ENCODE measurements at places on chromosomes 7 and 10.

GRCh38 chr7:85011127-85011526 is 175.7 kb downstream of the SEMA3D start:
- DNase-seq: no peak

GRCh38 chr10:3068201-3068967 is 1.0 kb downstream of the PFKP start:
- DNase-seq: no peak

DNA sequence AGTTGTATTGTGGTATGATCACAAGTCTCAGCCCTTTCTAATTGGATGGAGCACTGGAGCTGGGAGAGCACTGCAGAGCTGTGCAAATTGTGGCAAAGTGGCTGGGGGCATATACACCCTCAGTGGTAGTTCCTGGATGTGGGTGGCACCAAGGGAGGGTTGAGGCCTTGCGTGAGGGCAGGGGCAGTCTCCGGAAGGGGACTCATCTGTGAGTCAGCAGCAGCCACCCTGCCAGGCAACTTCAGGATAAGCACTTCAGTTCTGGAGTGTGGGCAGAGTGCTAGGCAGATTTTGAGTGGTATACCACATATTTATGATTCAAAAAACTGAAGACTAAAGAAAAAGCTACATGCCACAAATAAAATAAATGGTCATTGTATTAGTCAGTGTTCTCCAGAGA is 210.5 kb downstream of the ETV1 start:
- DNase-seq: no peak

DNA sequence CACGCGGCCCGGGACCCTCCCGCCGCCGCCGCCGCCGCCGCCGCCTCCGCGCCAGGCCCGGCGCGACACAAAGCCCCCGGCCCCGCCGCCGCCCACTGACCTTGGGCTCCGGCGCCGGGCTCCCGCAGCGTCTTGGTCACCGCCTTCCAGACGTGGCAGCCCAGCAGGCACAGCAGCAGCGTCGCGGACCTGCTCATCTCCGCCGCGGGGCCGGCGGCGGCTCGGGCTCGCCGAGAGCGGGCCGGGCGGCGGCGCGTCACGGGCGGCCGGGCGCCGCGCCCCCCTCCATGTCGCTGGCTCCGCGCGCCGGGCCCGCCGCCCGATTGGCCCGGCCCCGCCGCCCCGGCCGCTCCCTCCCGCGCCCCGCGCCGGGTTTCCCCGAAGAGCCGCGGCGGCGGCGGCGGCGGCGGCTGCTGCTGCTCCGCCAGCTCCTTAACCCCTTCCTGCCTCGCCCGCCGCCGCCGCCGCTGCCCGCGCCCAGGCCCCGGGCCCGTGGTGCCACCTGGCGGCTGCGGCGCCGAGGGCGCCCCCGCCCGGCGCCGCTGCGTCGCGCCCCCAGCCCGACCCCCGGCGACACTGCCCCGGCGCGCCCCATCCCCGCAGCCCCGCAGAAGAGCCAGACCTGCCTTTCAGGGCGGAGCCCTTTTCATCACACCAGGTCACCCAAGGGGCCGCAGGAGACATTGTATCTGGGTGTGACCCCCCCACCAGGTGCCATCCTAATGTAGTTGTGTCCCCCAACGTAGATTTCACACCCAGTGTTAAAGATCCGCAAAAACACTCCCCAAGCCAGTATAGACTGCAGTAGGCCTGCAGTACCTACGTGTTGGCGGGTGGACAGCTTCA is at the start of gene FAM171A1:
Gene FAM171A1 (minus strand): TSS at position 434 of the 846 bp plus-strand sequence. CDS start 237 bp downstream, at position 197.
- DNase-seq: peak; percentile 2

DNA sequence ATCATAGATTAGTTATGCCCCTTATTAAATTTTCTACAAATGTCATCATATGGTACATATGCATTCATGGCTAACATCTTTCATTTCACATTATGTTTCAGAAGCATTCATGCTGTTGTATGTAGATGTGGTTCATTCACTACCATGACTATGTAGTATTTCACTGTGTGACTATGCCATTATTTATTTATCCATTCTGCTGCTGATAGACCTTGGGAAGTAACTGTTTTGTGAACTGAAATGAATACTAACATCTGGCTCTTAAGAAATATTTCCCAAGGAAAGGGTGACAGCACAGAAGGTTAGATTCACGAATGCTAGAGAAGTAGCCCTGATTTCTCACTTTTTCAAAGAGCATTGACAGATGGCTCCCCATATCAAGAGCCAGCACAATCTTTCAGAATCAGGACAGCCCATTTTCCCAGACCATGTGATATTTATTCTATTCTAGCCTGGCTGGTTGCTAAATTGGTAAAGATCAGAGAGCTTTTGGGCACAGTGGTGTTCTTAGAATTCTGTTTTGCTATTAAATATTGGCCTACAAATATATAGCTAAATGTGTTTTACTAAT is 157.4 kb downstream of the DYNC1I1 start:
- DNase-seq: no peak

- no peak for DNase-seq
These were observed 22.5 kb downstream of the WDR86 start for GRCh38 chr7:151387161-151388006.

DNA sequence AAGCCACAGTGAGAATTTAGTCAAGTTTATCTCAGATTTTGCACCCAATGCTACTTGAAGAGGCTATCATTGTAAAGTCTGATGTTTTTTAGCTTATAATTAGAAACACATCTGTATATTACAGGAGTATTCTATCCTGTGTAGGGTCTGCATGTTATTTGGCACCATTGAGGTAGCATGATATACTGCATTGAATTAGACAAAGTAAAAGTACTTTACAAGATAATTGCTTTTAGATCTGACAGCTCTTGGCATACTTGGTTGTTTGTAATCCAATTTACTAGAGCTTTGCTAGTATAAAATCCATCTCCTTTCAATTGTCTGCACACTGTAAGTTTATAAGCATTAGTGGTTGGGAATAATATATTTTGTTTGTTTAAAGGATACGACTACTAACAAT is 714.3 kb downstream of the ANKRD7 start:
- no peak for DNase-seq

DNA sequence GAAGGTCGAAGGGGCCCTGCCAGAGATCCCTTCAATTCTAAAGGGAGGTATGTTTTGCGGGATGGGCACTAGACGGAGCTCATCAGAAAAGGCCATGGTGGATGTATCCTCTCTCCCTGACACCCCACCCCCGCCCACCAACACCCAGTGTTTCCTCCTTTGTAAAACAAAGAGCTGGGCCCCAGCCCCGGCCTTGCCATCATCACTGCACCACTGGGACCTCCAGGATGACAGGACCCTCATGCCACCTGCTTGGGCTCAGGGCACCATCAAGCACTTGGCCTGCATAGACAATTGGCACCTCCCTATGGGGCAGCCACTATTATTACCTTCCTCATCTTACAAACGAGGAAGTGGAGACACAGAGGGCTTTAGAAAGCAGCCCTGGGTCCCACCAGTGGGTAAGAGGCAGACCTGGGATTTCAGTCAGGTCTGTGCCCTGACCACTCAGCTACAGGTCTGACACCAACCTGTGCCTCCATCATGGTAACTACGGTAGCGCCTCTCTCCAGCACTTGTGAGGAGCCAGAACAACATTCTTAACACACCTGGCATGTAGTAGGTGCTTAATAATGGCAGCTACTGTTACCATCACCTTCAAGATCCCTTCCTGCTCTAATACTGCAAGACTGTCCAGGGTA is 2.0 kb downstream of the CALML3 start:
- no peak for DNase-seq

- no peak for DNase-seq
These were observed 825.3 kb upstream of the MBL2 start for GRCh38 chr10:53597835-53598251.

GRCh38 chr7:138212314-138212713 is 136.1 kb downstream of the AKR1D1 start:
- no peak for DNase-seq

GRCh38 chr10:115093286-115093775 is at the start of gene ATRNL1:
TSS of gene ATRNL1 (plus strand) at chr10:115093365. CDS start at chr10:115093751, 386 bp downstream.
- DNase-seq: no peak

DNA sequence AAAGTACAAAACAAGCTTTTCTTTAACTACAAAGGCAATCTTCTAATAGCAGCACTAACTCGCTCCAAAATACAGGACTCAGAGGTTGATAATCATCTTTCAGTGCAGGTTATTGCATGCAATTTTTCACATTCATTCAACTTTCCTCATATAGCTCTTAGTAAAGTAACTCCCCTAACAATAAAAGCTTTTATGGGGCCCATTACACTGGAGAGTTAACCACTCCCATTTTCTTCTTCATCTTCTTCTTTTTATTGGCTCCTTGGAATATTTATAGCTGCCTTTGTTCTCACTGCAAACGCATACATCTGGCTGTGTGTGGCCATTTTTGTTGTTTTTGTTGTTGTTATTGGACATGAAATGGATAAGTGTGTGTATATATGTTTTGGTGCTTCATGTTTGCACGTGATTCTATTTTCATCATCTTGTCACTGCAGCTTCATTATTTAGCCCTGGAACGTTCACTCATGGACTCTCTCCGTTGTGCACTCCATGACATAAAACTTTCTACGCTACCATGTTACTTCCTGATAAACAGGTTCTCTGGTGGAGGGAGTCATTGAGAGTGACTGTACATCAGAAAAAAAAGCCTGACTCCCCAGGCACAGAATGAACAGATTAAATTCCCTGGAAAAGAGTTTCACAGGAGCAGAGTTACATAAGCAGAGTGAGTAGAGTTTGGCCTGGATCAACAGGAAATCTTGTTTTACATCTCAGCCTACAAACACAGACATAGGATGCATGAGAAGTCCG is 236.4 kb upstream of the SP4 start:
- DNase-seq: no peak

DNA sequence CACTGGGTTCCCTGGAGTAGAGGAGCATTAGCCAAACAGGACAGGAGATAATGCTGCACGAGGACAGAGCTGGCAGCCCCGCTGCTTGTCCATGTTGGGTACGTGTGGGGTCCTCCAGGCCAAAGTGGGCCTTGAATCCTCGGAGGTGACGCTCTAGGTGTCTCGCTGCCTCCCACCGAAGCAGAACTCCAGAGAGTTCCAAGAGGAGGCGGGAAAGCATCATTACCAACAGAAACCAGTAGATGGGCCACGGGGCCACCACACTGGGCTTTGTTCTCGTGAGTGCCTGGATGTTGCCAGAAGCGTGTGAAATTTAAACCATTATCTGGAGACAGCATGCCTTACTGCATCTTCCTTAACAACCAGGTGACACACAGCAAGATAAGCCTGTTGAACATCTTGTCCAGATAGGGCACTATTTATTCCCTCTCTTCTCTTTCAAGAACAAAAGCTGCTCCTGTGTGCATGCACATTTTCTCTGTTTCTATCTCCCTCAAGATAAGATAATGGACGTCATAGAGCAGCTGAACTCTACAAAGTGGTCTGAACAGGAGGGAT is 56.8 kb downstream of the TNS3 start:
- no peak for DNase-seq

DNA sequence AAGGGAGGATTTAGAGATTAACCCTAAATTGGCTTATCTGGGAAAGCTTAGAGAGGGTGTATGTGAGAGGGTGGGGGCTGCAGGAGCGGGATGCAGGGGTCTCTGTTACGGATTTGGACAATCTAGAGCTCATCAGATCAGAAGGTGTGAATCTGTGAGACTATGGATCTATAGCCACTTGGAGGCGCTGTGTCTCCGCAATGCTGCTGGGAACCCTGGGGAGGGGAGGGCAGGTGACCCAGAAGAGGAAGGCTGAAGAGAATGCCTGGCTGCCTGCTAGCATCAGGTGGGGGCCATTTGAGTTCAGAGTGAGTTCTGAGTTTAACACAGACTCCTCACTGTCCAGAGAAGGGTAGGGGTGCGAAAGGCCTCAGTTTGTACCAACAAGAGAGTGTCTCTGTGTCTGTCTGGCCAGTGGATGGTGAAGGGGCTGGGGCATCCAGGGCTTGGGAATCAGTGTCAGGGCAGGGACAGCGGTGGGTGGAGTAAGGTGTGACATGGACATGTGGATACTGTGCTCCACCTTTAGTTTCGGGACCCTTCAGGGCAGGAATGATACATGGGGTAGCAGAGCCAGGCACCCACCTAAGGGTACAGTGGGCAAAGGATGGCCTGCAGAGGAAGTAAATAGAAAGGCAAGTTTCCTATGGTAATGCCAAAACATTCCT is 187.3 kb upstream of the PRSS58 start:
- no peak for DNase-seq

GRCh38 chr7:45086331-45087065 is 2.3 kb downstream of the NACAD start:
- no peak for DNase-seq

DNA sequence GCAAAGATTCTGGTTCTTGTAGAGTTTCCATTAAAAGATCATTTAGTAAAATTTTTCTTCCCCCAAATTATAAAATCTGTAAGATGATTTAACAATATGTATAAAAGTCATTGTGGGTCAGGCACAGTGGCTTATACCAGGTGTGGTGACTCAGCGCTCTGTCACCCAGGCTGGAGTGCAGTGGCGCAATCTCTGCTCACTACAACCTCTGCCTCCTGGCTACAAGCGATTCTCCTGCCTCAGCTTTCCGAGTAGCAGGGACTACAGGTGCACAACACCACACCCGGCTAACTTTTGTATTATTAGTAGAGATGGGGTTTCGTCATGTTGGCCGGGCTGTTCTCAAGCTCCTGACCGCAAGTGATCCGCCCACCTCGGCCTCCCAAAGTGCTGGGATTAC is 68.0 kb downstream of the SEPTIN14 start:
- no peak for DNase-seq

GRCh38 chr10:88336334-88336733 is 246.8 kb downstream of the RNLS start:
- DNase-seq: no peak

DNA sequence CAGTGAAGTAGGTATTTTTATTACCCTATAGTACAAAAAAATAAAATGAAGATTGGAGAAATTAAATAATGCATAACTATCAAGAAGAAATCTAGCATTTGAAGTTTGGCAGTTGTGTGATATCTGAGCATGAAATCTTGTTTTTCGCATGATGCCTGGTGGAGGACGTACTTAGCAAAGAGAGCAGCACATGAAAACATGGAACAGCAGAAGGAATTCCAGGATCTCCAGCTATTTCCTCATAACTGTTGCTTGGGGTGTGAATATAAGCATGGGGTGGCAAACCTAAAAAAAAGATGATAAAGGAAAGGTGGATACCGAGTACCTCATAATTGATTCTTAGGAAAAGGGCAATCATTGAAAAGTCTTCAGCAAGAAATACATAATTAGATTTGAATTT is 174.3 kb upstream of the FAM3C start:
- no peak for DNase-seq

- peak; percentile 41 for DNase-seq
These were observed at the start of gene AP3M1 for GRCh38 chr10:74150204-74150989. TSS of gene AP3M1 (minus strand) at chr10:74150828. CDS start at chr10:74138379, 12,449 bp downstream.
